ENCODE measurements at places on chromosomes 13 and 19.

DNA sequence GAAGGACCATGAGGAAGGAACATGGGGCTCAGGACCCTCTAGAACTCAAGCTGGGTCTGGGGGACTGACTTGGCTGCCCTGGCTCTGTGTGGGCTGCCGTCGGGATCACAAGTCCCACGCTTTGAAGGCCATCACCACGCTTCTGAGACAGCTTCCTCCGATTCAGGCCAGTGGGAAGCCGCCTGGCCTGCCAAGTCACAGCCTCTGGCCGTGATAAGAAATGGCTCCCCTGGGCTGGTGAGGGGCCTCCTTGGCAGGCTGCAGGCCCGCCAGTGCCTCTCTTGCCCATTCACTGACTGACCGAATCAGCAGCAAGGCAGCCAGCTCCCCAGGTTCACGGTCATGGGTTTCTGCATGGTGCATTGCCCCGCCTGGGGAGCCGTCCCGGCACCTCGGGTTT lies 48.8 kb downstream of the COMP start:
- no peak for DNase-seq

- DNase-seq, result no peak
These were observed 125.0 kb upstream of the SOX1 start for GRCh38 chr13:111941845-111942447.

- DNase-seq, result no peak
These were observed 28.2 kb downstream of the CLEC17A start for GRCh38 chr19:14611051-14611450.

DNA sequence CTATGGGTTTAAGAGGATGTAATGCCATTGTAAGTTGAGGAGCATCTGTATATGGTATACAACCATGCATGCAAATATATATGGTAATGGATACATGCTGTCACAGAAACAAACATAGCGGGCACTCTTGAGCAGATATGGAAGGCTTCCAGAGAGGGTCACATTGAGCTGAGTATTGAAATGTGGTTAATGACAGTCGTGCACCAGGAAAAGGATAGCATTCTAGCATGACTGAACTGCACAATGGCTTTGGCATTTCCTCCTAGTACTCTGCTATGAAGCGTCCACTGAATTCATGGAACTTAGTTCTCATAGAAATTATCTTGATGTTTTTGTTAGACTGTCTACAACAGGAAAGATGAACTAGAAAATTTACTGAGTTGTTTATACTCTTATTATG lies 25.2 kb downstream of the DGKH start:
- no peak for DNase-seq

DNA sequence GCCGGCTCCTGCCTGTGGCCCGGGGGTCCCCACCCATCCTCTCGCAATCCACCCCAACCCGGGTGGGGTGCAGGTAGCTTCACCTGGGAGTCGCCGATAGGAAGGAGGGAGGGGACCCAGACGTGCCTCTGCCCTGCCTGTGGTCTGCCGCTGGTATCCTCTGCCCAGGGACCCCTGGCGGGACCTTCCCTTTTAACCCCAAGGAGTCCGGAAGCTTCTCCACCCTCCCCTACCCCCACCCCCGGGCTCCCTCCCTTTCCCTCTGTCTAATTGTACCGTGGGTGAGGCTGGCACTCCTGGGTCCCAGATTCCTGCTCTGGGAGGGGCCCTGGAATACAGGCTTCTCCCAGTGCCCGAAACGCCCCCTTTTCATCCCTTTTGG lies at the start of gene KLK10:
Gene KLK10, minus strand, starts transcription at position 166 of the 382 bp plus-strand sequence. CDS start 579 bp downstream, outside the sequence.
- DNase-seq, result no peak

DNA sequence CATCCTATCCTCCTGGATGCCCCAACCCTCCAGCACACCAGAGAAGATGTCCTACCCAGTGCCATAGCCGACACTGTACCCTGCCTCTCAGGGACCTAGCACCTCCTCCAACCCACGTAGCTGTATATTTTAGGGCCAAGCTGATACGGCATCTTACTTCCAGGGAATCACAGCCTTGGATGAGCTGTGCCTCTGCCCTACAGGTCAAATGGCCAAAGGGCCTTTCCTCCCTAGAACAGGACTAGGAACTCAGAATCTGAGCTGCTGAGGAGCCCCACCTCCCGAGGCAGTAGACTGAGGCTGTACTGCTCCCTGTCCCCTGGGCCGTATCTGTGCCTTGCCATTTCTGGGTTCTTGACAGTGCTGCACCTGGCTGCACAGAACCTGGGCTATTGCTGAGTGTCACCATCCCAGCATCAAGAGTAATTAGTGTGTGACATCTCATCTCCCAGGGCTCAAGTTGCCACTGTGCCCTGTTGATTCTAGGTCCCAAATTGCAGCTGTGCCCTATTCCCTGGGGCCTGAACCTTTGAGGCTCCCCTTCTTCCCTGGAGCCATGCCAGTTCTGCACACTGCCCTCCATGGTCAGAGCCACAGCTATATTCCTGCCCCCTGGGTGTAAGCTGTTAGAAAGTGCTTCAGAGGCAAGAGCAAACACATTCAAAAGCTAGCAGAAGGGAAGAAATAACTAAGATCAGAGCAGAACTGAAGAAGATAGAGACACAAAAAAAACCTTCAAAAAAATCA lies 41.0 kb downstream of the VWA8 start:
- DNase-seq, result peak; percentile 44

DNA sequence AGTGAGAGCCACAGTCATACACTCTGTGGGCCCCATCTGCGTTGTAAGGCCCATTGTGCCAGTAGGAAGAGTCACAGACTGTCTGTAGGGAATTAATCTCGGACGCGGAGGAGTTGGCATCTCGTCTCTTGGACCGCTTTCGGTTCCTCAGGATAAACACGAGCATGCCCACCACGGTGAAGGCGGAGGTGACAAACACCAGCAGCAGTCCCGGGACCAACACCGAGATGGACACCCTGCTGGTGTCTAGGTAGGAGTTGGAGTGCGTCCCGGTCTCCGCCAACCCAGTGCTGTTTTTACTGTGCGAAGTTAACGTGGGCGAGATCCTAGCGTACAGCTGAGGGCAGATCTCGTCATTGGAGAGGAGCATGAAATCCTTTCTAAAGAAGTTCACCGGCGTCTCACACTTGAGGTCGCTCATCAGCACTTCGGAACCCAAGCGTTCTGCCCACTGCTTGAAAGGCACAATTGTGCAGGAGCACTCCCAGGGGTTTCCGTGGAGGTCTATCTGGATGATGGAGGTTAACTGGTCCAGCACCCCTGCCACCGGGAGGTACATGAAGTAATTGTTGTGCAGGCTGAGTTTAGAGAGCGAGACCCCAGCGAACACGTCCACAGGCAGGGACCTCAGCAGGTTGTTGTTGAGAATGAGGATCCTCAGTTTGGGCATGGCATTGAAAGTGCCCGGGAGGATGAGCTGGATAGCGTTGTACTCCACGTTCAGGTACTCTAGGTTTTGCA lies 2.7 kb downstream of the SLITRK1 start:
- no peak for DNase-seq

DNA sequence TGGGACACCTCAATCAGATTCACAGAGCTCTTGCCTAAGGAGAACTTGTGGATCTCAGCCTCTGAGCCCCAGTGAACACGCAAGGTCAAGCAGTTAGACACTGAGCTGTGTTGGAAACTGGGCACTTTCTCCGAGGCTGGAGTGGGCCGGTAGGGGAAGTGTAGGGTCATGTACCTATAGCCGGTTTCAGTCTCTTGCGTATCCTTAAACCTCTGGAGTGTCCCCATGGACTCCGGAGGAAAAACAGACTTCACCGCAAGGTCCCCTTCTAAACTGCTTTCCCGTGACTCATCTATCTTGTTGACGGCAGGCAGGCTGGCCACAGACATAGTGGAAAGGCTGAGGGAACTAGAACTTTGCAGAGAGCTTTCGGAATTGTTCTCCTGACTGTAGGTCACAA lies 11.3 kb downstream of the IQCN start:
- no peak for DNase-seq

GRCh38 chr19:36256853-36257519 lies 42.1 kb downstream of the ZNF146 start:
- no peak for DNase-seq

Data from NCI-H2081 (cell line).